SJCRH30 (cell line): ENCODE measurements at places on chromosomes 5 and 9. TPM values are rescaled to one million over a fixed set of nuclear protein-coding genes. Genes with fewer than 3 reads are reported as not detected.

GRCh38 chr9:133026426-133026825 is 4.4 kb upstream of the GTF3C5 start:
- DNase-seq, result no peak
- no peaks in the 10 kb centered on the region for H3K27me3 ChIP-seq
- no peak overlapping the region for H3K4me3 ChIP-seq
- no peak overlapping the region for H3K27ac ChIP-seq
- no peaks in the 10 kb centered on the region for H3K4me1 ChIP-seq

- H3K27ac ChIP-seq, result peak overlapping the region; percentile 98
- H3K27me3 ChIP-seq, result no peaks in the 10 kb centered on the region
- DNase-seq, result peak; percentile 75
- peak overlapping the region; percentile 90 for H3K4me3 ChIP-seq
Observed at GRCh38 chr5:43601454-43602260, 1.3 kb upstream of the NNT start.

- no peak overlapping the region for H3K27ac ChIP-seq
- peaks cover 11% of the 10 kb centered on the region for H3K27me3 ChIP-seq
- H3K4me3 ChIP-seq, result no peak overlapping the region
- no peaks in the 10 kb centered on the region for H3K4me1 ChIP-seq
- no peaks in the 10 kb centered on the region for H3K36me3 ChIP-seq
Observed at GRCh38 chr5:154179846-154180710, 10.5 kb upstream of the GALNT10 start.

DNA sequence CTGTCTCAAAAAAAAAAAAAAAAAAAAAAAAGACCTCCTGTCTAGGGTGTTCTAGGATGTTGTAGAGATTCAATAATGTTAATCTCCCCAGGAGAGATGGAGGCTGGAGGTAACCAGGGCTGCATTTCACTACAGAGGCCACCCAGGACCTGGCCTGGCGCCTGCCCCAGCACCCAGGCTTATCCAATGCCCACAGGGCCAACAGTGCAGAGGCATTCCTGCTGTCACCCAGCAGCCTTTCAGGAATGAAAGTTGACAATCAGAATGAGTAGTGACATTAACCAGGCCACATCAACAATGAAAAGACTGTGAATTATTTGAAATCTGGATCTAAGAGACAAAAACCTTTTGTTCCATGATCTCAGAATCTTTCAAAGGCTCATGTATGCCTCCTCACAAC is 36.2 kb upstream of the GABRP start:
- no peak overlapping the region for H3K4me3 ChIP-seq
- 0 out of 2 replicates have a peak, but pooled peaks cover 3% of the 10 kb centered on the region for H3K27me3 ChIP-seq
- no peak for DNase-seq
- no peaks in the 10 kb centered on the region for H3K36me3 ChIP-seq
- no peak overlapping the region for H3K27ac ChIP-seq
- H3K4me1 ChIP-seq, result peaks cover 15% of the 10 kb centered on the region; the same call in 1 of the 2 replicates

GRCh38 chr5:132268769-132269551 is 11.5 kb downstream of the PDLIM4 start:
- no peak overlapping the region for H3K4me3 ChIP-seq
- H3K27me3 ChIP-seq, result no peaks in the 10 kb centered on the region
- H3K4me1 ChIP-seq, result peaks cover 36% of the 10 kb centered on the region
- H3K36me3 ChIP-seq, result peaks cover 59% of the 10 kb centered on the region
- no peak overlapping the region for H3K27ac ChIP-seq

GRCh38 chr9:87518702-87519335 is 21.2 kb downstream of the DAPK1 start:
- no peaks in the 10 kb centered on the region for H3K27me3 ChIP-seq
- no peak overlapping the region for H3K27ac ChIP-seq
- H3K4me3 ChIP-seq, result no peak overlapping the region
- peaks cover 5% of the 10 kb centered on the region; the same call in 1 of the 2 replicates for H3K4me1 ChIP-seq
- DNase-seq, result no peak

- peaks cover 21% of the 10 kb centered on the region for H3K4me1 ChIP-seq
- H3K27me3 ChIP-seq, result no peaks in the 10 kb centered on the region
- no peak overlapping the region for H3K4me3 ChIP-seq
- peak overlapping the region; percentile 78 for H3K27ac ChIP-seq
- no peak for DNase-seq
Observed at GRCh38 chr5:124262991-124263571, 483.4 kb downstream of the ZNF608 start.

DNA sequence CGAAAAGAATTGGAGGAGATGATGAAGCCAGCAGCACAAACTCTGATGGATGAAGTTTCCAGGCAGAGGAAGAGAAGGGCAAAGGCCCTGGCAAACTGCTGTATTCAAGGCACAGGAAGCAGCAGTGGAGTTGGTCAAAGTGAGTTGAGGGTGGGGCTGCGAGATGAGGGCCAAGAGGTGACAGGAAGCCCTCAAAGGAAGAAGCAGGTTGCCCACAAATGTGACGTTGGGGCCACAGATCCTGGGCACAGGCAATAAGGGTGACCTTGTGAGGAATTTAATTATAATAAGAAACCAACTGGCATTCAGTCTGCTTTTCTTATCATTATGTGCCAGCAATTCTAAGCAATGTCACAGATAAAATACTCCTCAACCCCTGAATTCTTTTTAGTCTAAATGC is 261.8 kb downstream of the CTNND2 start:
- DNase-seq, result no peak
- H3K4me3 ChIP-seq, result no peak overlapping the region
- no peaks in the 10 kb centered on the region for H3K4me1 ChIP-seq
- no peaks in the 10 kb centered on the region for H3K27me3 ChIP-seq
- no peaks in the 10 kb centered on the region for H3K36me3 ChIP-seq

DNA sequence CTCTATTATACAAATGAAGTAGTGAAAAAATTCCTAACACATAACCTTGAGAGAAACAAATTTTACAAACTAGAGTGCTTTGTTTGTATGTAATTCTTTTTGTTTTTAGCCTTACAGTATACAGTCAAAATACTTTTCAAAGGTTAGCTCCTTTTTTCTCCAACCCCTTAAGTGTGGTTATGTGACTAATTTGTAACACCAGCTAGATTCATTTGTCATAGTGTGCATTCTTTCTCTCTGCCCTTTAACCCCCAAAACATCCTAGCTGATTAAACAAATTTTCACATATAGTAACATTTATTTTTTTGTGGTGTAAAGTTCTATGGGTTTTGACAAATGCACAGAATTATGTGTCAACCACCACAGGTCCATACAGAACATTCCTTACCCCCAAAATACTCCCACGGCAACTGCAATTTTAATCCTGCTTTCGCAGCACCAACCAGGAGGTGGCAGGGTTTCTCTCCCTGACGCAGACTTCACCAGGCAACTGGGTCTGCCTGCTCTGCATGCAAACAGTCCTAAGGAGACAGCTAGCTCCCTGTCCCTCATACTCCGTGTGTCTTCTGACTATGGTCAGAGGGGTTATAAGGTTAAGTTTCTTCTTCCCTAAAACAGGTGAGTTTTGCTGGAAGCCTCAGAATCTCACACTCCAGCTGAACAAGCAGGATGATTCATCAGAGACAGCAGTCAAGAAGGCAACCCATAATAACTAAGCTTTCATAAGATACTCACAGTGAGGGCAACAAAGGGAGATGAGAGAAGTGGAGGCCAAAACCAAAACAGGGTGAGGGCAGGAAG is 44.5 kb upstream of the NR5A1 start:
- no peak overlapping the region for H3K4me3 ChIP-seq
- H3K36me3 ChIP-seq, result no peaks in the 10 kb centered on the region
- peak; percentile 64 for DNase-seq

GRCh38 chr9:79857188-79857587 is 285.4 kb downstream of the TLE4 start:
- no peak overlapping the region for H3K4me3 ChIP-seq
- no peaks in the 10 kb centered on the region for H3K4me1 ChIP-seq
- no peaks in the 10 kb centered on the region for H3K27me3 ChIP-seq
- H3K36me3 ChIP-seq, result no peaks in the 10 kb centered on the region

DNA sequence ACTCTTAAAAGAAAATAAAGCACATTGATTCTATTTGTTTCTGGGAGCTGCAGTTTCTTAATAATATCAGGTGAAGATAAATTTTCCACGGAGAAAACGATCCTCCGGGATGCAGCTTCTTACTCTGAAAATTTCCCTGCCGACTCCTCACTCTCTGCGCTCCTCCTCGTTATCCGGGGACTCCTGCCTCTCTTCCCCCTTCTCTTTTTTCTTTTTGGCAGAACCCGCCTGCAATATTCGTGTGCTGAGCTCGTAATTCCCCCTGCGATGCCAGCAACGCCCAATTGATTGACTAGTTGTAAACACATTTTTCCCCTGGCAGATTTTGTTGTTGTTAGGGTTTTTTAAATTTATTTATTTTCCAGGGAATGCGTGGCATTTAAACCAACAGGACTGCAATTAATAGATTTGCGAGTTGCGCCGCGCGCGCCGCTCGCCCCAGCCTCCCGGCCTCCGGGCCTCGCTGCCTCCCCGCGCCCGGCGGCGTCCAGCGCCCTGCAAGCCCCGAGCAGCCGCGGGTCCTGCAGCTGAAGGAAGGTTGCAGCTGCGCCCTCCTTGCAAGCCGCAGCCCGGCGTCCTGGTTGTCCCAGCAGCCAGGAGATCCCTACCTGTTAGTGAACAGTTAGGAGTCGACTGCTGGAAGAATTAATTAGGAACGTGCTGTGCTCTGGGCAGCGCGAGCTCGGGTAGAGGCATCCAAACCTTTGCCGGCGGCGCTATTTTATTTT is 2.2 kb downstream of the NTNG2 start:
- no peak overlapping the region for H3K27ac ChIP-seq
- H3K36me3 ChIP-seq, result no peaks in the 10 kb centered on the region
- H3K27me3 ChIP-seq, result peaks cover 47% of the 10 kb centered on the region
- no peak for DNase-seq
- H3K4me1 ChIP-seq, result no peaks in the 10 kb centered on the region; the same call in 1 of the 2 replicates

- no peak overlapping the region for H3K27ac ChIP-seq
- DNase-seq, result no peak
Observed at GRCh38 chr5:36723912-36724311, 117.5 kb downstream of the SLC1A3 start.

GRCh38 chr9:132274861-132275260 is 79.9 kb downstream of the SETX start:
- no peak for DNase-seq
- H3K27ac ChIP-seq, result no peak overlapping the region
- peaks cover 80% of the 10 kb centered on the region for H3K36me3 ChIP-seq

- H3K4me3 ChIP-seq, result no peak overlapping the region
- DNase-seq, result no peak
Observed at GRCh38 chr9:128762671-128763449, 8.9 kb downstream of the ZER1 start.

DNA sequence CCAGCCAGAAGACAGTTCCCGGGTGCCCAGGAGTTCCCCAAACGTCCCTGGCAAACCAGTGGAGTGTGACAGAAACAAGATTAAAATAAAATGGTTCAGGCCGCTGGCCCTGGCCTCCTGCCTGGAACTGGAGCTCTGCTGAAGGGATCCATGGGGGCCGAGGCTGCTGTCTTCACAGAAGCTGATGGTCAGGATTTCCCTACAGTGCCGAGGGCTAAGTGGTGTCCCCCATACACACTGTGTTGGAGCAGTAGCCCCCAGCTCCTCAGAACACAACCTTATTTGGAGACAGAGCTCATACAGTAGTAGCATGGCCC is 55.9 kb downstream of the MRPL36 start:
- H3K4me3 ChIP-seq, result no peak overlapping the region
- no peaks in the 10 kb centered on the region for H3K36me3 ChIP-seq
- no peak for DNase-seq
- H3K27ac ChIP-seq, result no peak overlapping the region
- no peaks in the 10 kb centered on the region for H3K27me3 ChIP-seq

The GZMA gene
- not detected in 2 replicates for total RNA-seq

The KIF4B gene
- total RNA-seq, result 0.02 and 0.03 TPM in 2 replicates

The TTC23L gene
- total RNA-seq, result not detected in 2 replicates

The PIP5KL1 gene
- 0.20 and 0.51 TPM in 2 replicates for total RNA-seq

The DMGDH gene
- not detected in 2 replicates for total RNA-seq

The TCF7 gene
- 1.8 and 2.4 TPM in 2 replicates for total RNA-seq
